Adrenal gland (tissue), 19 donors: ENCODE measurements at places on chromosomes 13 and 19. TPM values are rescaled to one million over a fixed set of nuclear protein-coding genes. Genes with fewer than 3 reads are reported as not detected.

Gene PRR36
- 0.47 TPM for total RNA-seq

Gene CGB8
- total RNA-seq = not detected

Gene ZNF611
- total RNA-seq = 19.1 TPM

Gene TGFBR3L
- 2.1 TPM for total RNA-seq

Gene ZFR2
- not detected for total RNA-seq

Gene ZNF418
- 3.6 TPM for total RNA-seq

Gene TNNI3
- total RNA-seq = 9.7 TPM

Gene ZNF253
- total RNA-seq = 8.4 TPM

- no peak for DNase-seq
- H3K27me3 ChIP-seq = no peaks in the 10 kb centered on the region
- no peak overlapping the region for H3K4me3 ChIP-seq
- no peaks in the 10 kb centered on the region for H3K4me1 ChIP-seq
- no peak overlapping the region for H3K27ac ChIP-seq
These were observed 207.1 kb upstream of the SLITRK6 start for GRCh38 chr13:86006317-86006716.

GRCh38 chr13:98374750-98375149 lies 197.7 kb upstream of the RNF113B start:
- no peaks in the 10 kb centered on the region for H3K27me3 ChIP-seq
- no peaks in the 10 kb centered on the region for H3K36me3 ChIP-seq
- H3K27ac ChIP-seq = no peak overlapping the region
- peaks cover 5% of the 10 kb centered on the region for H3K4me1 ChIP-seq
- H3K4me3 ChIP-seq = no peak overlapping the region

- H3K27ac ChIP-seq = peak overlapping the region; percentile 60
- no peaks in the 10 kb centered on the region for H3K36me3 ChIP-seq
- H3K4me1 ChIP-seq = peaks cover 11% of the 10 kb centered on the region
- H3K27me3 ChIP-seq = no peaks in the 10 kb centered on the region
These were observed 964 bp downstream of the SPINT2 start for GRCh38 chr19:38265213-38265861.

DNA sequence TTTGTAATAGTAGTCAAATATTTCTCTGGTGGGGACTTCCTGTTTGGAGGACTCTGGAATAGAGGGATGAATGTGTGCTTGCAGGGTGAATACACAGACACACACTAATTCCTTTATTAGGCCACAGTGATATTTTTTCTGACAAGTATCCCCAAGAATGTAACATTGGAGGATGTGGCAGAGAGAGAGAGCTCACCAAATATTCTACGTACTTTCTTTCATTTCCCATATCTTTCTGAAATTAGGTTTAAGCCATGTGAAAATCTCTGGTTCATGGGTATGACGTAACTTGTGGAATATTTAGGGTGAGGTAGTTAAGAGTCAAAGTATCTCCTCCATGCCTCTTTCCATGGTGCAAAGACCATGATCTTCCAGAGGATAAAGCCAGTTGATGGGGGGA lies 463.4 kb downstream of the DIAPH3 start:
- no peak overlapping the region for H3K27ac ChIP-seq
- H3K4me1 ChIP-seq = no peaks in the 10 kb centered on the region
- H3K27me3 ChIP-seq = no peaks in the 10 kb centered on the region
- no peak for DNase-seq
- no peak overlapping the region for H3K4me3 ChIP-seq
- no peaks in the 10 kb centered on the region for H3K36me3 ChIP-seq

- no peaks in the 10 kb centered on the region for H3K36me3 ChIP-seq
- H3K4me1 ChIP-seq = peaks cover 27% of the 10 kb centered on the region
- H3K27ac ChIP-seq = peak overlapping the region; percentile 42
- DNase-seq = no peak
- H3K27me3 ChIP-seq = no peaks in the 10 kb centered on the region
These were observed 44.0 kb downstream of the BRD4 start for GRCh38 chr19:15288146-15288963.

- DNase-seq = peak; percentile 42
- H3K27ac ChIP-seq = no peak overlapping the region
- no peaks in the 10 kb centered on the region for H3K36me3 ChIP-seq
- H3K4me1 ChIP-seq = no peaks in the 10 kb centered on the region
- peak overlapping the region; percentile 44 for H3K4me3 ChIP-seq
These were observed 1.5 kb downstream of the ZIC5 start for GRCh38 chr13:99969919-99970650.
